Breast epithelium (tissue), 4 donors: ENCODE measurements at places on chromosomes 2 and 18. TPM values are rescaled to one million over a fixed set of nuclear protein-coding genes. Genes with fewer than 3 reads are reported as not detected.

TXNDC2 gene
- total RNA-seq, result 0.16 TPM

SOWAHC gene
- 9.1 TPM for total RNA-seq

DNA sequence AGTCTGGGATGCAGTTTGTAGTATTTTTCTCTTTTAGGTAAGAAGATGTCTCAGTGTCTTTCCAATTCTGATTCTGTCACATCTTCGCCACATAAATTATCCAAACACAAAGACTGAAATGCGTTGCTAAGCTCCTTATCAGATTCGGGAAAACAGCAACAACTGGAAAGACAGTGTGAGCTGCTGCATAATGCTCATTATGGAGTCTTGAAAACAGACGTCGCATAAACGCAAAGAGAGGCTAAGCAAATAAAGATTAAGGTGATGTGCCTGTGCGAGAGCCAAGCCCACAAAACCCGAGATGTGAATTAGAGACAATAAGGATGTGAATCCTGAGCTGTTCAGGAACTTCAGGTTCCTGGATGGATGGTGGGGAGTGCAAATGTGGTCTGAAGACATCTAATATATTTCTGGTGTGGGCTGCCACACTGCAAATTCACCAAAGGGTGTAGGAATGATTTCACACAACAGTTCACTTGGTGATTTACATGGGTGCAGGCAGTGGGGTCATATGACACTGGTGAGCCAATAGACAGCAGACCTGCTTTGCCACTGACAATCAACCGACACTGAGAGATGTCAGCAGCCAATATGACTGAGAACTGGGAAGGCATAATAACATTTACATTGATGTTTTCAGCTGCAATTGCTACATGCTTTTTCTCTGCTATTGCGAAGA lies 195.8 kb downstream of the MTX2 start:
- no peak overlapping the region for H3K27ac ChIP-seq
- no peak overlapping the region for H3K4me3 ChIP-seq
- no peaks in the 10 kb centered on the region for H3K36me3 ChIP-seq
- no peaks in the 10 kb centered on the region for H3K27me3 ChIP-seq
- no peak for DNase-seq

DNA sequence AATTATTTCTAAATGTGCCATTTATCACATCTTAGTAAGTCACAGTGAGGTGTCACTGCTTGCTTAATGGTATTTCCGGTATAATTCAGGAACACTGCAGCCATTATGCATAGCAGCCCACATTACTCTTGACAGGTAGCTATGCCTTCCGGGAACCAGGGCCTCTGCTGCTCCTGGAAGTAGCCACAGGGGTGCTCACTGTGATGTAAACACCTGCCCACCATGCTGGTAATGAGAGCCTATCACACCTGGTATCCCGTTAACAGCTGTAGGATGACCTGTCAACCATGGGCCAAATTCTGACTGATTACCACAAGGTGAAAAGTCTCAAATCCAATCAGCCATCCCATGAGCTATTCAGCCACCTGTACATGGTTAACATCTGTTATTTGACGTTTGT lies 647.0 kb upstream of the NXPH2 start:
- no peak overlapping the region for H3K27ac ChIP-seq
- no peaks in the 10 kb centered on the region for H3K27me3 ChIP-seq
- no peaks in the 10 kb centered on the region for H3K36me3 ChIP-seq
- no peak for DNase-seq
- no peak overlapping the region for H3K4me3 ChIP-seq

DNA sequence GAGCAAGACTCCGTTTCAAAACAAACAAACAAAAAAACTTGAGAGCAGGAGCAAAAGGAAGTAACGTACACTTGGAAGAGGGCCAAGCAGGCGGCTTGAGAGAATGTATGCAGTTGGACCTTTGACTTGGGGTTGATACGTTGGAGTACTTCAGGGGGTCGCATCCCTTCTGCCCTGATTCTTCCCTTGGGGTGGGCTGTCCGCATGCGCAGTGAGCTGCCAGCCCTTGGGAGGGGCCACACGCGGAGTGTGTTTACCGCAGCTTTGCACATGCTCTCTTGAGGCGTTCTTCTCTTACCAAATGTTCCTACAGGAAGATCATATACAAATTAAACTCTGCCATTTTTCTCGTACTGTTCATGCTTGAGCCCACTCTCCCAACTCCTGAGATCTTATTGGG lies 38.1 kb upstream of the SOCS6 start:
- no peaks in the 10 kb centered on the region for H3K27me3 ChIP-seq
- no peaks in the 10 kb centered on the region for H3K36me3 ChIP-seq
- no peak for DNase-seq
- H3K27ac ChIP-seq, result no peak overlapping the region

DNA sequence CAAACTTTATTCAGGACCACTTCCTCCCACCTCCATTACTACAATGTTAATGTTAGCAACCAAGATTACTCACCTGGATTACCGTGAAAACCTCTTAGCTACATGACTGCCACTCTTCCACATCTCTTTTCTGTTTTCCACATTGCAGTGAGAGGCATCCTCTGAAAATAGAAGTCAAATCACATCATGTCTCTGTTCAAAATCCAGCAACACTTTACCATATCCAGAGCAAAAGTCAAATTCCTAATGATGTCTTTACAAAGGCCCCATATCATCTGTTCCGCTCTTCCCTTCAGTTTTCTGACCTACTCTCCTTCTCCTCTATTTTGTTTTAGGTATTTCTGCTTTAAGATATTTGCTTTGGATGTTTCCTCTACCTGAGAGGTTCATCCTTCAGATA lies 37.5 kb upstream of the DSG1 start:
- no peaks in the 10 kb centered on the region for H3K27me3 ChIP-seq
- no peak for DNase-seq
- H3K36me3 ChIP-seq, result no peaks in the 10 kb centered on the region
- H3K4me3 ChIP-seq, result no peak overlapping the region
- H3K27ac ChIP-seq, result no peak overlapping the region

- no peak overlapping the region for H3K27ac ChIP-seq
- no peak overlapping the region for H3K4me3 ChIP-seq
- H3K36me3 ChIP-seq, result no peaks in the 10 kb centered on the region
- H3K27me3 ChIP-seq, result no peaks in the 10 kb centered on the region
- no peak for DNase-seq
Measured at GRCh38 chr2:229160984-229161383, 110.1 kb downstream of the PID1 start.

DNA sequence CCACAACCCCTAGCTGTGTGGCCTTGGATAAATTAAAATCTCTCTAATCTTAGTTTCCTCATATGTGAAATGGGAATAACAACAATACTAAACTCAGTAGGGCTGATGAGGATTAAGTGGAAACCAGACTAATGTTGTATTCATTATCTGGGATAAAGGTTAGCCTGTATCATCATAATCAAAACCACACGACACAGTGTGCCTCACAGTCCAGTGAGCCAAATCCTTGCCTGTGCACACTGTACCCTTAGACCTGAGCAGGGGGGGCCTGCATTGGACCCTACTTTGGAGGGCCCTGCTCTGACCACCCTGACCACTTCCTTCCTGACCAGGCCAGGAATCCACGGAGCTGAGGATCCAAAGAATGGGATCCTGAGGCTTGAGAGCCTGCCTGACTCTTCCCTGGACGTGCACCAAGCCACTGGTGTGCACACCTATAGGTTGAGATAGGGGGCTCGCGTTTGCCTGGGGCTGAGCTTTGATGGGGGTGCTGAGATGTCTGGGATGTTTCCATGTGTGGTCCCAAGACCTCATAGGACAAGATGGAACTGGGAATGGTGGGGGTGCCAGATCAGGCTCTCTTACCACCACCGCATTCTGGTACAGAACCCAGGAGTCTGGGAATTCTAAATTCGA lies 69.7 kb downstream of the TGOLN2 start:
- H3K27ac ChIP-seq, result peak overlapping the region; percentile 86
- H3K4me3 ChIP-seq, result no peak overlapping the region
- DNase-seq, result no peak

- no peaks in the 10 kb centered on the region for H3K36me3 ChIP-seq
- no peaks in the 10 kb centered on the region for H3K27me3 ChIP-seq
- no peak overlapping the region for H3K4me3 ChIP-seq
- no peak overlapping the region for H3K27ac ChIP-seq
Measured at GRCh38 chr2:42382144-42382543, 21.1 kb upstream of the COX7A2L start.
